ENCODE measurements at places on chromosomes 6 and 20. TPM values are rescaled to one million over a fixed set of nuclear protein-coding genes. Genes with fewer than 3 reads are reported as not detected.
A peak's percentile ranks its signal among the peaks of the same experiment; 100 is the strongest.

DNA sequence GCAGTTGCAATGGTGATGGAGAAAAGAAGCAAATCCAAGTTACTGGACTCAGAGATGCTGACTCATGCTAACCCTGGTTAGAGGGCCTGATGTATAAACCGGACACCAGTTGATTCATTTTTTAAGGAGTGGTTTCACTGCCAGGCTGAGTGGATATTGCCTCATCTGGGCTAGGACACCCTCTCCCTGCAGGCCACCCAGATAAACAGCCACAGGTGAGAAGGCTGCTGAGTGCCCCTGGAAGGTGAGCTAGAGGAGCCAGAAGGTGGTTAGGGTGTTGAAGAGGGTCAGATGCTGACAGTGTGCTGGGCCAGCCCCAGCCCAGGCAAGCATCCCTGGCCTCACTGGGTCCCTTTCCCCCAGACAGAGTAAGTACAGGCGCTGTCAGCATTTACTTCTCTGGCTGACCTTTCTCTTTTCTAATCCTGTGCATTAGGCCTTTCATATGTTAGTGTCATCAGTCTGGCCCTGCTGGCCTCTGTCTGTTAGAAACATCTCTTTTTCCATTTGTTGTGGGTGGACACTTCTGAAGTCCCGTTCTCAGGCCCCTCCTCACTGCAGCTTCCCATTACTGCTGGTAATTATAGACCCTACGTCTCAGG is 13.5 kb downstream of the EPB41L1 start:
- H3K4me1 ChIP-seq, result no peaks in the 10 kb centered on the region
- no peaks in the 10 kb centered on the region for H3K36me3 ChIP-seq
- peaks cover 2% of the 10 kb centered on the region for H3K27me3 ChIP-seq
- no peak for DNase-seq
- H3K27ac ChIP-seq, result no peak overlapping the region
- H3K4me3 ChIP-seq, result no peak overlapping the region

DNA sequence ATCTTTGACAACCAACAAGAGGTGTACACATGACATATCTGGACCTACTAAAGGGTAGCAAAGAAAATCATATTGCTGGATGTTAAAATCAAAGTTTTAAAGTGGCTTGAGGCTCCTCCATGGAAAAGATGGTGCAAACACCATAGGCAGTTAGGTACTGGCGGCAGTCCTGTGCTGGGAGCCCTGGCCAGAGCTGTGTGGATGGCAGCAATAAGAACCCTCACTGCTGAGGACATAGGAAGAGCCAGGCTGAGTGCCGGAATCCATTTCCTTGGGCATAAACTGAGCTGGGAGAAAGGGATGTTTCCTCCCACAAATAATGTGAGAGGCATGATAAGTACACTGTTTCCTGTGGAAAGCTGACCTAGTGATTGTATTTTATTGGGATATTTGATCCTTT is 89.9 kb downstream of the ARID1B start:
- H3K4me3 ChIP-seq, result no peak overlapping the region
- no peak for DNase-seq
- H3K27ac ChIP-seq, result peak overlapping the region; percentile 53
- H3K4me1 ChIP-seq, result peaks cover 59% of the 10 kb centered on the region

Gene NOL4L
- total RNA-seq, result 14.3 TPM

Gene SGK2
- 0.17 TPM for total RNA-seq

GRCh38 chr6:92201618-92202017 is 1217.7 kb downstream of the EPHA7 start:
- H3K4me1 ChIP-seq, result no peaks in the 10 kb centered on the region
- no peak overlapping the region for H3K27ac ChIP-seq
- no peak overlapping the region for H3K4me3 ChIP-seq

GRCh38 chr6:160102956-160103824 is 18.4 kb upstream of the SLC22A1 start:
- no peak overlapping the region for H3K27ac ChIP-seq
- H3K4me3 ChIP-seq, result no peak overlapping the region
- DNase-seq, result no peak
- peaks cover 46% of the 10 kb centered on the region for H3K36me3 ChIP-seq

Gene CST2
- total RNA-seq, result not detected

DNA sequence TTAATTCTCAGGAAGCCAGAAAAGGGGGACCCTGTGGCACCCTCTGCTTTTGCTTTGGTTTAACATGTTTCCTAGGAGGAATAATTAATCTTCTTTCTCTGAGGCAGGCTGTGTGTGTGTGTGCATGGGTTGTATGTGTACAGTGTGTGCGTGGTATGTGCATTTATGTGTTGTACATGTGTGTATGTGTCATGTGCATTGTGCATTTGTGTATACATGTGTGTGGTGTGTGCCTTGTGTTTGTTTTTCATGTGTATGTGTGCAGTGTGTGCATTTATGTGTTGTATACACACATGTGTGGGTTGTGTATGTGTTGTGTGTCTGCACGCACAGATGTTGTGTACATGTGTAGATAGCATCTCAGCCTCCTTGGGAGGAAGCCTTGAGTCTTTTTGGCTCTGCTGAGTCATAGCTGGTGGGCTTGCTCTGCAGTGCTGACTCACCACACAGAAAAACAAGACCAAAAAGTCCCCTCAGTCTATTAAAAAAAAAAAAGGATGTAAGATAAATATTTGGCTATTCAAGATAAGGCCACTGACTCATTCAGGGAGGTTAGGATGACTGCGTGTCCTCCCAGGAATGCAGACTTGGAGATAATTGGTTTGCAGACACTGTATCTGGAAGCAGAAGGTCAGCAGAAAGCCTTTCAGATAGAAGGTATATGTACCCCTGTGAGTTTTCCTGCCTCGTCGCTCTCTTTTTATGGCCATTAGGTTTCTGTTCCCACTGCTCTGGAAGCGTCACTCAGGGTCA is 58.6 kb downstream of the SYNJ2 start:
- H3K4me3 ChIP-seq, result peak overlapping the region; percentile 66
- peaks cover 38% of the 10 kb centered on the region for H3K36me3 ChIP-seq
- peak overlapping the region; percentile 88 for H3K27ac ChIP-seq
- H3K27me3 ChIP-seq, result no peaks in the 10 kb centered on the region
- DNase-seq, result peak; percentile 31
- H3K4me1 ChIP-seq, result peaks cover 40% of the 10 kb centered on the region

DNA sequence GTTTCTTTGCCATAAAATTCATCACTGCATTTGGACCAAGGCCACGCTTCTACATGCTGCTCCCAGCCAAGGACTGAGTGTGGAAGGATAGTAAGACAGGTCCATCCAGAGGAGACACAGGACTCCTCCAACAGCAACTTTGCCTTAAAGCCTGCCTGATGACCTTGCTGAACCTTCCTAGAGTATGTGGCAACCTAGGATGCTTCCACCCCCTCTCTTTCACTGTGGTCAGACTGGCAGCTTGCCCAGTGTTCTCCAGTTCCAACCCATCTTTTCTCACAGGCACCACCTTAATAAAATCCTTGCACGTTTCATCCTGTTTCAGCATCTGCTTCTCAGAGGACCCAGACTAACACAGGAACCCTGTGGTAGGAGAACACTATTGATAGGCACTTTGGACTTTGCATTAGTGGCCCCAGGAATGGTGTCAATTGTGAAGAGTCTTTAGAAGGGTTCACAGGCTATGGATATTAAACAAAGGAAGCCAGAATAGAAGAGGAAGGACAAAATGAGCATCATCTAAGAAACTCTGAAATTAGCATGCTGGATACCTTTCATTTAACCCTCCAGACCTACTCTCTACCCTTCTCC is 2.4 kb upstream of the PKHD1 start:
- DNase-seq, result no peak
- no peak overlapping the region for H3K4me3 ChIP-seq
- H3K4me1 ChIP-seq, result no peaks in the 10 kb centered on the region
- no peaks in the 10 kb centered on the region for H3K36me3 ChIP-seq
- peaks cover 8% of the 10 kb centered on the region for H3K27me3 ChIP-seq

Gene BTN2A1
- 19.9 TPM for total RNA-seq

DNA sequence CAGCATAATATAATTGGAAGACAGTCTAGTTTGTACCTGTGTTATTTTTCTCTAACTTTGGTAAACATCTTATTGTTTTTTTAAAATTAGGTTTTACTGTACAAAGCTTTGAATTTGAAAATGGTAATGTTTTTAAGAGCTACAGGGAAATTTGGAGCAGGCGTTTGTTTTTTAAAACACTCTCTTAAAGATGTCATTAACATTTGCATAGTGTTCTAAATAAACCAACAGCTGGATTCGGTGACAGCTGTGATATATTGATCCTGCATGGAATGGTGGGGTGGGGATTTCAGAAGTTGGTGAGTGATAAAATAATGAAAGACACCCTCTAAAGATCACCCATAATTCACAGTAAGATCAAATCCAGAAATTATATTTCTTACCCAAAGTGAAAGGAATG is 97.9 kb upstream of the PRL start:
- no peak overlapping the region for H3K27ac ChIP-seq
- H3K36me3 ChIP-seq, result no peaks in the 10 kb centered on the region
- H3K4me3 ChIP-seq, result no peak overlapping the region

- H3K36me3 ChIP-seq, result peaks cover 26% of the 10 kb centered on the region
- H3K27ac ChIP-seq, result no peak overlapping the region
- peaks cover 11% of the 10 kb centered on the region for H3K4me1 ChIP-seq
- H3K27me3 ChIP-seq, result peaks cover 15% of the 10 kb centered on the region
Observed at GRCh38 chr6:108862479-108863191, 14.4 kb downstream of the ARMC2 start.

Gene STMND1
- not detected for total RNA-seq

GRCh38 chr6:20056350-20056992 is 155.8 kb downstream of the MBOAT1 start:
- H3K27me3 ChIP-seq, result no peaks in the 10 kb centered on the region
- H3K27ac ChIP-seq, result no peak overlapping the region
- no peak overlapping the region for H3K4me3 ChIP-seq
- H3K36me3 ChIP-seq, result no peaks in the 10 kb centered on the region
- no peak for DNase-seq

Gene LIME1
- 12.1 TPM for total RNA-seq

GRCh38 chr6:42086046-42087035 is 36.0 kb downstream of the TAF8 start:
- no peak overlapping the region for H3K27ac ChIP-seq
- no peaks in the 10 kb centered on the region for H3K4me1 ChIP-seq
- no peak overlapping the region for H3K4me3 ChIP-seq
